Activated gamma-delta T cell treated with Interleukin-2 at 50 U/mL for 16 hours (primary cell): ENCODE measurements at places on chromosomes 13 and 19.
A peak's percentile ranks its signal among the peaks of the same experiment; 100 is the strongest.

DNA sequence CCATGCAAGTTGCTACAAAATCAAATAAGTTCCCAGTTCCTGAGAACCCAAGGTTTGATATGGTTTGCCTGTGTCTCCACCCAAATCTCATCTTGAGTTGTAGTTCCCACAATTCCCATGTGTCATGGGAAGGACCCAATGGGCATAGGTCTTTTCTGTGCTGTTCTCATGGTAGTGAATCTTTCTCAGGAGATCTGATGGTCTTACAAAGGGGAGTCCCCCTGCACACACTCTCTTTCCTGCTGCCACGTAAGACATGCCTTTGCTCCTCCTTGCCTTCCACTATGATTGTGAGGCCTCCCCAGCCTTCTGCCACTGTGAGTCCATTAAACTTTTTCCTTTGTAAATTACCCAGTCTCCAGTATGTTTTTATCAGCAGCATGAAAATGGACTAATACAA, 28.5 kb upstream of the TSHZ3 start:
- DNase-seq = no peak

- no peak for DNase-seq
These were observed 152.0 kb downstream of the NUFIP1 start for GRCh38 chr13:44837250-44837649.

GRCh38 chr13:46639033-46639981, 86.3 kb downstream of the LRCH1 start:
- no peak for DNase-seq

DNA sequence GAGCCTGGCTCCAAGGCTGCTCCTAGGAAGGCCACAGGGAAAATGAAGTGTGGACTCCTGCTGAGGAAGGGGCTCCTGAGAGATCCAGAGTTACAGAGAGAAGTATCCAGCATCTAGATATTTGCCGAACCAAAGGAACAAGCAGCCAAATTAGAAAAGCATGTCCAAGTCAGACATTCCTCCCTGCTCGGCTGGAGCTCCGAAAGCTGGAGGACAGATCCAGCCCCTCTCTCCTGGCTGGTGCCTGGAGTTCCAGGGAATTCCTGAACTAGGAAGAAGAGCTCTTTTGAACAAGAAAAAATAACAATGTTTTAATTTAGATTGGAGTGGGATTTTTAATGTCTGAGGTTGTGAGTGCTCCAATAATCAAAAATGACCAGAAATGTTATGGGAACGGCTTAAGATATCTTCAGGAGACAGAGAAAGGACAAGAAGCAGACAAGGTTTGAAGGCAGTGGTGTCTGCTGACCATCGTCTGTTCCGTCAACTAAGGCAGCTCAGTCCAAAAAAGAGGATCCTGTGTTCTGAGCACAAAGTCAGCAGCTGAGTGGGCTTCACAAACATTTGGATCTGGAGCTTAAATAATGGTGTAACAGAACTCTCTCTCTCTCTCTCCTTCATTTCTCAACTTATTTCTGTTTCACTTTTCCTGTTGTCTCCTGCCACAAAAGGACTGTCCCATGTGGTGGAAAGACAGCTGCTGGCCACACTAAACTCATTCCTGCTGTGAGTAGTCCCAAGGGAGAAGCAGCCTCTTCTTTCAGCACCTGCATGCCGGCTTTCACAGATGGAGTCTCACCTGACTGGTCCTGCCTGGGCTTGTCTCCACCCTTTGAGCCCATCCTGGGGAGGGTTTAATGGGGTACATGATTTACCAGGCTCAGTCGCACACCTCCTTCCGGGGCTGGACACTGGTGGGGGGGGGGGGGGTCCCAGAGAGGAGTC, 31.5 kb upstream of the IRS2 start:
- DNase-seq = no peak

- DNase-seq = no peak
These were observed 40.7 kb upstream of the VWA8 start for GRCh38 chr13:42001580-42001979.

GRCh38 chr13:32881777-32882145, 134.5 kb upstream of the KL start:
- DNase-seq = no peak

- no peak for DNase-seq
These were observed 713.7 kb downstream of the SLITRK1 start for GRCh38 chr13:83168590-83168989.

DNA sequence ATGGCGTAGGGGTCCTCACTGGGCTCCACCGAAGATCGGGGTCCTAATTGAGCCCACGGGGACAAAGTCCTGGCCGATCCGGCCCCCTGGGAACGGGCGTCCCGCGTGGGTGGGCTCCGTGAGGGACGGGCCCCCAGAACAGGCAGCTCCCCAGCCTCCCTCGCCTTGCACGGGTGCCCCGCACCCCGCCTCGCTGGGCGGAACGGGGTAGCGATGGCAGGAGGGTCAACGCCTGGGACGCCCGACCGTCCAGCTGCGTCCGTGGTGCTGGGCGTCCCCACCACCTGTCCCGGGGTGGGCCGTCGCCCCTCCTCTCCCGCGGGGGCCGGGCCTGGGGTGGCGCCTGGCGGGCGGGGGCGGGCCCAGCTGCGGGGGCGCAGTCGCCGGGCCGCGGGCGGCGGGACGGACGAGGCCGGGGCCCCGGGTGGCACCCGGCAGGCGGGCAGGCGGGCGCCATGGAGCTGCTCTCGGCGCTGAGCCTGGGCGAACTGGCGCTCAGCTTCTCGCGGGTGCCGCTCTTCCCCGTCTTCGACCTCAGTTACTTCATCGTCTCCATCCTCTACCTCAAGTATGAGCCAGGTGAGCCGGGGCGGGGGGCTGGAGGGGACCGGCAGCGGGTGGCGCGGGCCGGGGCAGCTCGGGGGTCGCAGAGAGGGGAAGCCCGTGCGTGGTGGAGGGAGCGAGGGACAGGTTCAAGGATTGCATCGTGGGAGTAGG, at the start of gene TMEM38A:
TSS of gene TMEM38A (plus strand) at position 377 of the 717 bp plus-strand sequence. CDS start at position 456, 79 bp downstream.
- DNase-seq = peak; percentile 33

DNA sequence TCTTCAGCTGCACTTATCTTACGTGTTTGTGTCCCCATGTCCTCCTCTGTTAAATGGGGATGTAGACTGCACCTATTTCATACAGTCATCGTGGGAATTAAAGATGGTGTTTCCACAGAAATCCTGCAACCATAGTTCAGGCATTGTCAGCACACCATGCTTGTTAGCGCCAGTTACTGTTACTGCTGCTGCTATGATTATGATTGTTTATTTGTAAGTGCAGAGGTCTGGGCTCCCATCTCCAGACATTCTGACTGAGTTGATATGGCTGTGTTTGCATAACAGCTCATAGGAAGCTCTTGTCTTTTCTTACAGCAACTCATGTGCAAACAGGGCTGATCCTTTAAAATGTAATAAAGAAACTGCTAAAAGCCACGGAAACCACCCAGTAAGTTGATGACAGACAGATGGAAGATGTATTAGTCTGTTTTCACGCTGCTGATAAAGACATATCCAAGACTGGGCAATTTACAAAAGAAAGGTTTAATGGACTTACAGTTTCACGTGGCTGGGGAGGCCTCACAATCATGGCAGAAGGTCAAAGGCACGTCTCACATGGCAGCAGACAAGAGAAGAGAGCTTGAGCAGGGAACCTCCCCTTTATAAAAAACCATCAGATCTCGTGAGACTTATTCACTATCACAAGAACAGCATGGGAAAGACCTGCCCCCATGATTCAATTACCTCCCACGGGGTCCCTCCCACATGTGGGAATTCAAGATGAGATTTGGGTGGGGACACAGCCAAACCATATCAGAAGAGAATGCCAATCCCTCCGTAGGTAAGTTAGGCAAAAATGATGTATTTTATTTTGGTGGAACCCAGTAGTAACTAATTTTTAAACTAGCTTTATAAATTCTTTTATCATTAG, 1.6 kb downstream of the ZSCAN5A start:
- no peak for DNase-seq

DNA sequence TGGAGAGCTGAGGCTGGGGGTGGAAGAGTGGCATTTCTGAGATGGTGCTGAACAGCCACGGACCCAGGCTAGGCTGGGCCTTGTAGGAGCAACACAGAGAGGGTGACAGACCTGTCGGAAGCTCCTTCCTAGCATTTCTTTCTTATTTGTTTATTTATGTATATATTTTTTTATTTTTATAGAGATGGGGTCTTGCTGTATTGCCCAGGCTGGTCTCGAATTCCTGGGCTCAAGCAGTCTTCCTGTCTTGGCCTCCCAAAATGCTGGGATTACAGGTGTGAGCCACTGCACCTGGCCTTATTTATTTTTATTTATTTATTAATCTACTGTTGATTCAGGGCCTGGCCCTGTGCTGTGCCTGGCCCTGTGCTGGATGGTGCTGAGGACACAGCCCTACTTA, 6.5 kb downstream of the CIC start:
- DNase-seq = no peak

GRCh38 chr13:61415058-61415721, 459 bp downstream of the PCDH20 start:
- DNase-seq = no peak

DNA sequence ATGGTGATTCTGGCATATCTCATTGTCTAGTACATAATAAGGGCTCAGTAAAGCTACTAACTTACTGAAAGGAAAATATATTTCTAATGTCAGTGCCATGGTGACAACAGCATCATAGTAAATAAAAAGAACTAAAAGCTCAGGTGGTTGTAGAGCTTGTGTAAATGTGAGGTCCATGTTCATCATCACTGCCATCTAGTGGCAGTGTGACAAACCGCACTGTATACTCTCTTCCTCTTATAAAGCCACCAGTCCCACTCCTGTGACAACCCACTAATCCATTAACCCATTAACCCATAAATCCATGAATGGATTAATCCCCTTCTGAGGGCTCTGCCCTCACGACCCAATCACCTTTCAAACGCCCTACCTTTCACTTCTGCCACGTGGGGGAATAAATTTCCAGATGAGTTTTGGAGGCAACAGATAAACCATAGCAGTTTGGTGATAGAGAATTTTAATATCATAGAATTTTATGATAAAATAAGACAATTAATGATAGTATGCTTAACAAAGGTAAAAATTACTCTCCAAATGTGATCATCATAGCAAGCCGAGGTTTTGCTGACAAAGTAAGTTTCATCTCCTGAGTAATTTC, 160.4 kb upstream of the SGCG start:
- DNase-seq = peak; percentile 6

DNA sequence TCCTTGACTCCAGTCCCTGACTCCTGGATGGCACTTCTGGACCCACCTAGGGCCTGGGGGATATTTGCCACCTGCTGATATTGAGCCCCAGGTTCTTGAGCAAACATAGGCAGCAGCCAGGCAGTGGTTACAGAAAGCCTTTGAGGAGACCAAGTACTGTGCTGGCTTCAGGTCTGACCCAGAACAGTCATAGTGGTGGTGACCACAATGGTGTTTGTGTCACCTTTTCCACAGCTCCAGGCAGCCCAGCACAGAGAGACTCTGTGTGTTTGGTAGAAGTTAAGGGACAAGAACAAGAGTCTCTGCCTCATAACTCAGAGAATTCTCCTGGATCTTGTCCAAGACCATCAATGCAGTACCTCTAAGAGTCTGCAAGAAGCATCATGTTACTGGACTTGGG, 14.6 kb upstream of the CLC start:
- no peak for DNase-seq

DNA sequence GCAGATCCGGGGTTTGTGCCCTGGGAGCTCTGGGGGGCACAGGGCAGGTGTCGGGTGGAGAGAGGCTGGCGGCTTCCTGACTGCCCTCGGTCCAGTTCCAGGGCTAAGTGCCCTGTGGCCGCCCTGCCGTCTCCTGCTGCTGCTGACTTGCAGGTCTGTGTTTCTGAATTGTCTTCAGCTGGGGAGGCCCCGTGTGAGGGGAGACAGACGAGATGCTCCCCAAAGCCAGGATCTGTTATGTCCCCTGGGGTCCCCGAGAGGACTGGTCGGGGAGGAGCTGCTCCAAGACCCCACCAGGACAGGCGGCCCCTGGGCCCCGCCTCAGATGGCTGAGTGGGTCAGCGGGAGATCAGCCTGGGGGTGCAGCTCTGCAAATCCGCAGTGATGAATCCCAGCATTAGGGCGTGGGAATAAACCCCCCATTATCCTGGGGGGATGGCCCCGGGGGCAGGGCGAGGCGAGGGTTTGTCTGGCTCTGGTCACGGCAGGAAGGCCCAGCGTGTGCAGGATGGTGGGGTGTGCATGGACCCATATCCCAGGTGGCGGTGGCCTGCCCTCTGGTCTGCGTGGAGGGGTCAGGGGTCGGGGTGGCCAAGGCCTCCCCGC, 4.7 kb downstream of the HCN2 start:
- no peak for DNase-seq

- DNase-seq = no peak
These were observed 102.6 kb upstream of the RNF113B start for GRCh38 chr13:98279473-98280175.

GRCh38 chr13:110925023-110925612, 10.2 kb upstream of the ANKRD10 start:
- DNase-seq = no peak

DNA sequence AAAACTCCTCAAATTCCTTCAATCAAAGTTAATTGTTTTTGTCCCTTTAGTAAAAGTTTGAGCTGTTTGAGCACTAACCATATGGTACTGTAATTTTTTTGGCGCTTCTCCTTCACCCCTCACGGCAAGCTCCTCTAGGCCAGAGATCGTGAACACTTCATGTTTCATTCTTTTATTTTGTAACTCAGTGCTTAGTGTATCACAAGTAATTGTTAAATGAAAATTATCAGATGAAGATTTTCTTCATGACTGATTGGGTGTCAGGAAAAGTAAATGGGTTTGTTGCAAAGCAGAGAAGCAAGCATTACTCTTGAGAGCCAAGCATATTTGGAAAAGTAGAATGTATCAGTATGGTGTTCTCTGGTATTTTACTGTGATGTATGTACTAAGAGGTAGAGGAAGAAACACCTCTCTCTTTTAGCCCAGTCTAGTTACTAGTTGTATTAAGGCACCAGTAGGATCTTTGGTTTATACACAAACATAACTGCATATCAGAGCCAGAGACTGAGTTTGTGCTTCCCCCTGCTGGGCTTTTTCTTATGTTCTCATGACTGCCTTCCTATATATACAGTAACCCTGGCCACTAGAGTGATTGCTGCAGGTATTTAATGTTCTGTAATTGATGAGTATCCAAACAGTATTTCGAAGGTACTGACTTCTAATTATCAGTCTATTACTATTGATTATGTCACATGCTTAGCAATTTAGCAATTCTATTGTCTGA, 202.3 kb upstream of the KLHL1 start:
- no peak for DNase-seq

DNA sequence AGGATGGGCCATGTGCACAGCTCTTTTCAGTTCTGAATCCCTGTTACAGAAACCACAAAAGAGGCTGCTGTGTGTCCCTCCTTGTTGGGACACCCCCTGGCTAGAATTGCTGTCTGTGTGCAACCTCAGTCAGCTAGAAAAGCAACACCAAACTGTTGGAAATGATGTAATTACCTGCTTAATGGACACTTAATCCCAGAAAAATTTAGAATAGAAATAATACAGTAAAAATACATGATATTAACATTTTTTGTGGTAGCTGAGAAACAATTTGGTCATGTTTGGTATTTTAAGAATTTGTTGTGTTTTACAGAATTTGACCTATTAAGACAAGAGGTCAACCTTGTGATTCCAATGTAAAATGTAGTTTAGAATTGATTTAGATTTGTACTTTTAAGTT, 46.8 kb downstream of the FAM124A start:
- DNase-seq = no peak

- DNase-seq = no peak
These were observed 437.5 kb downstream of the FOXO1 start for GRCh38 chr13:40228990-40229389.
